NCI-H226 (cell line): ENCODE measurements at places on chromosomes 12 and 14.

DNA sequence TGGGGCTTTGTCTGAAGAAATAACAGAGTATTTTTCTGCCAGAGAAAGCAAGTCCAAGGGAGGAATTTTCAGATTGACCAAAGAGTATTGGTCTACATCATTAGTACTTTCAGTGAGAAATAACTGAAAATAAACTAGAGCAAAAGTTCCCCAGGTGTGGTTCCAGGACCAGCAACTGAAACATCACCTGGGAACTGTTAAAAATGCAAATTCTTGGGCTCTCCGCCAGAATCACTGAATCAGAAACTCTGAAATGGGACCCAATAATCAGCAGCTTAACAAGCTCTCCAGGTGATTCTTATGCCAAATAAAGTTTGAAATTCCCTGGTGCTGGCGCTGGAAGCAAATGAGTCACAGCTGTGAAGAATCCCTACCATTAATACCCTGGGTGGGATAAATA, 52.1 kb downstream of the EIF2S3B start:
- DNase-seq = no peak

- no peak for DNase-seq
Observed at GRCh38 chr14:104924421-104925213, at the start of gene PLD4. Gene PLD4 (plus strand): TSS chr14:104924879. CDS start chr14:104927141, 2,262 bp downstream.

- DNase-seq = no peak
Observed at GRCh38 chr14:71365361-71365760, 458.1 kb downstream of the PCNX1 start.

- no peak for DNase-seq
Observed at GRCh38 chr14:86652526-86652925, 1122.6 kb downstream of the FLRT2 start.

DNA sequence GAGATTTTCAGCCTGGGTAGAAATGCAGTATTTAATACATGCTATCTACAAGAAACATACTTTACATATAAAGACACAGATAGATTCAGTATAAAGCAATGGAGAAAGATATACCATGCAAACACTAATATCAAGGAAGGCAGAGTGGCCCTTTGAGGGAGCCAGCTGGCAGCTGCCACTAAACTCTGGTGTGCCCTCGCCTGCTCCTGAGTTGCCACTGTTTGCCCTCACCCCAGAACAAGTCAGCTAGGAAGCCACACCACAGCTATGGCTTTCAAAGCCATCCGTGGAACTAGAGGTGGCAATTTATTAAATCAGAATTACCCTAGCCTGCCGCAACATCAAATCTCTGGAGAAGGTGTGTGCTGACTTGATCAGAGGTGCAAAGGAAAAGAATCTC, 18.3 kb downstream of the PXN start:
- DNase-seq = no peak
